Dermis blood vessel endothelial cell (primary cell): ENCODE measurements at places on chromosomes 1 and 21.

GRCh38 chr1:91742848-91743292 is 143.1 kb downstream of the TGFBR3 start:
- DNase-seq, result peak; percentile 50

- DNase-seq, result no peak
These were observed 73.1 kb upstream of the LRRN2 start for GRCh38 chr1:204758601-204759000.

DNA sequence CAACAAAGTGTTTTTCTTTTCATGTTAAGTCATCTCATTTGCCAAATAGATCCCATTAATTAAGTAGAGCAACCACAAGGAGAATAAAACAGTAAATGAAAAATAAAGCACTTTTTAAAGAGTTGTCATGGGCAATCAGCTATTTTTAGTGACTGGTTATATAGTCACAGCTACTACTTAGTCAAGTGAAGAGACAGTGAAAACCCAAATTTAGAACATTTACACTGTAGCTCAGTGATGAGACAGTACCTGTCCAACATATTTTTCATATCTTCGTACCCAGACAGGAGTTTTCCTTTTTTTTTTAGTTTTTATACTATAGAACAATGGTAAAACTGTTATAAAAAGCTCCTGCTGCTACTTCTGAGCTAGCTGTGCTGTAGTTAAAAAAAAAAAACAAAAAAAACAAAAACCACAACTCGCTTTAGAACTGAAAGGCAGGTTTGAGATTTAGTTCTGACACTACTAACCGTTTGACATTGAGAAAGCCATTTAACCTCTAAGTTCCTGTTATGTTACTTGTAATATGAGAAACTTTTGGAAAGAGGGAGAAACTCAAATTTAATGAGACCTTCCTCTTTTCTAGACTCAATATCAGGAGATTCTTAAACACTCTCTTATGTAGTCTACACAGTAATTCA is 777.5 kb downstream of the ADGRL2 start:
- DNase-seq, result no peak

DNA sequence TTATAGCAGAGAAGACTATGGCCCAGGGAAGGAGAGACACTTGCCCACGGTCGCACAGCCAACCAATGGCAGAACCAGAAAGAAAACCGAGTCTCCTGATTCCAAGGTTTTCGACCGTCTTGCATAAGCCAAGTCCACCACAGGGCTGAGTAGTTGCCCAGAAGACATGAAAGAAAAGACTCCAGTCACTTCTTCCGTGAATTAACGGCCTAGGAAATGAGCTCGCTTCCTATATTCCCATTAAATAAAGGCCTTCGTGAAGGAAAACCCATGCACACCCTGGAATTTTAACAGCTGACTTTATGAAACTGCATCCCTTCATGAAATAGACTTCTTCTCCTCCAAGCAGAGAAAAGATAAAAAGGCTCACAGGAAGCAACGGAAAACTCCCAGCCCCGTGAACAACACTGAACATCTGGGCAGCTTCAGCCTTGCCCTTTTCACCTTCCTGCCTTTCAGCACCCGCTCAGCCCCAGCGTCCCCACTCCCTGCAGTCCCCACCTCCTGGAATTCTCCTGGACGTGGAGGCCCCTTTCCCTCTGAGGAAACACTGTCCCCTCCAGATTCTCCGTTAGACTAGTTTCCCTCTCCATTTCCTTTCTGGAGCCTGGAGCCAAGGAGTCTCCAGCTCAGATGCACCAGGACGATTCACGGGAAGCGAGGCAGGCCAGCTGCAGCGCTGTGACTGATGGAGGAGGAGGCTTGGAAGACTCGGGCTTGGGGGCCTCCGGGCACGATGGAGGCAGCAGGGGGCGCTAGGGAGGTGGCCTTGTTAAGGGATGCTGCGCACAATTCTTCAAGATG is 2.7 kb upstream of the MYOC start:
- peak; percentile 88 for DNase-seq

- no peak for DNase-seq
These were observed 89.8 kb upstream of the NR5A2 start for GRCh38 chr1:199937661-199938060.

DNA sequence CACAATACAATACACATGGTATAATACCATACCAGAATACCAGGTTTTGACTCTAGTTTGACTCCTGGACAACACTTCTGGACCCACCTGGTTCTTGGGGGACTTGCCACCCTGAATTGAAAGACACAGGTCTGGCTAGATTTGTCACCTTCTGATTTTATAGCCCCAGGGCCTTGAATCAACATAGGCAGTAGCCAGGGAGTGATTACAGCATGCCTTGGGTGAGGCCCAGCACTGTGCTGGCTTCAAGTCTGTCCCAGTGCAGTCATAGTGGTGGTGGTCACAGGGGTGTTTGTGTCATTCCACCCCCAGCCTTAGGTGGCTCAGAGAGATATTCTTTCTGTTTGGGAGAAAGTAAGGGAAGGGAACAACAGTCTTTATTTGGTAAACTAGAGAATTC is 23.3 kb upstream of the SNX7 start:
- DNase-seq, result no peak

DNA sequence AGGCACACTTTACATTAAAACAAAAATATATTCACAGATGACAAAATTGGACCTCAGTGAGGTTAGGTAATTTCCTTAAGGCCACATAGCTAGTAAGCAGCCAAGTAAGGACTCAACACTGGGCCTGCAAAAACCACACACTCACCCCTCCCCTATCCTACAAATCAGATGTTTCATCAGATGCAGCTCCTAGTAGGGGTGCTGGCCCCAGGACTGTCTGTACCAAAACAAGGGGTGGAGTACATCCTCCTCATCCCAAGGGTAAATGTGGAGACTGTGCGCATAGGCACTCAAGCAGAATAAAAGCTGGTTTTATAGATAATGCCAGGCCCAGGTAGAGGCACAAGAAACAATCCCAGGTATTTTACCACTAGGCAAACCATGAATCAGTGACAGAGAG is 25.7 kb downstream of the URB1 start:
- DNase-seq, result no peak

DNA sequence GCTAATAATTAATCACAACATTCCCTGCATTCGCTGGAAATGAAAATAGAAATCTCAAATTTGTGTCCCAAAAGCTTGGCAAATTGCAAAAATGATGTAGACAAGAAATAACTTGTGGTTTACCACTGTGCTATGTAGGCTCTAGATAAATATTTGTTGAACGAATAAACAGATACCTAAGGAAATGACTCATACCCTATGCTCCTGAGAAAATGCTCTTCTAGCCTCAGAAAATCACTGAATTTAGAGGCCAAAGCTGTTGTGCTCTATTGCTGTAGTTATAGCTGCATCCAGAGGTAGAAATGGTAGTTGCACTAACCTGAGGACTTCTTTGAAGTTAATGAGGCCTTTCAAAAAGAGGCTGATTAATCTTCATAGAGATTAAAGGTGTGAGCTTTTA is 142.0 kb upstream of the ZNHIT6 start:
- peak; percentile 5 for DNase-seq

GRCh38 chr1:210792250-210793102 is 341.5 kb downstream of the KCNH1 start:
- DNase-seq, result no peak

- DNase-seq, result no peak
These were observed 377.2 kb downstream of the SEC16B start for GRCh38 chr1:177592624-177593023.

DNA sequence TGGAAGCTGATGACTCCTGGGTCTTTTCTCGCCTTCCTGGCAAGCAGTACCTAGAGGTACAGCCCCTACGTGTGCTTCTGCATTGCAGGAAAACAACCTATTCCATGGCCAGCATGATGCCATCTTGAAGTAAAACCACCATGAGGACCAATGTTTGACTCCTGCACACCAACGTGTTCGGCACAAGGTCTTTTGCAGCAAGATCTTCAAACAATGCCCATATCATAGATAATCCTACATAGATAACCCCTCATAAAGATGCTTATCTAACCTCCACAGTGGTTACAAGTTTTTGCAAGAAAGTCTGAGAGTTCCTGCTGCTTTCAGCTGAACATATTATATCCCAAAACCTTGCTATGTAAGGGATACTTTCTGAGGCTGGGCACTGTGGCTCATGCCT is 141.1 kb upstream of the MAP1LC3C start:
- DNase-seq, result no peak

GRCh38 chr1:91070298-91070697 is 48.5 kb upstream of the ZNF644 start:
- DNase-seq, result no peak

GRCh38 chr1:224407571-224408293 is 26.9 kb downstream of the WDR26 start:
- DNase-seq, result no peak

GRCh38 chr1:82690411-82690810 is 889.7 kb downstream of the ADGRL2 start:
- DNase-seq, result no peak

DNA sequence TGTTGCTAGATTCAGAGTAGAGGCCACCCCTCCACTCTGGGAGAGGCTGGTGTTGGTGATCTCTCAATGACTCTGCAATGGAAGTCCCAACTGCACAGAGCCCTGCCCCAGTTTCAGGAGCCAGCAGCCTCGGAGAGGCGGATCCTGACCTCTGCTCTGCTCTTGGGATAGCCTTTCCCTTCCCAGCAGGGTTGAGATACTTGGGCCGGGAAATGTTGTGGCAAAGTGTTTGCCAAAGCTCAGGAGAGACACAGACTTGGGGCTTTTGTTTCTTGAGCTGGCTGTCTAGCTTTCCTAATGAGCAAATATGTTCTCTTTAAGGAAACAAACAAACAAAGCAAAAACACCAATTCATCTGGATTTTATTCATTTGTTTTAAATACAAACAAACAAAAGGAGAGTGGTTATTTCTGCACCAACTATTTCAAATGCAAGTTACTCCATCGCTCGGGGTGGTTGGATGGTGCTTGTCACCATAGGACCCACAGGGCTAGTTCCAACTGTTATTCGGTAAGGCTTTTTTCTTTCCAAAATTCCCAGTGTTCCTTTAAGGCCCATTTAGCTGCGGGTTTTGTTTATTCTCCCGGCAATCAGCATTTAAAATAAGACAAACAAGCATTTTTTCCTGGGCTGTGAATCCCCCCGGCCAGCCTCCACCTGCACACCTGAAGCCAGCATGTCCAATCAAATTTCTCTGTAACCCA is 193.9 kb upstream of the LMO4 start:
- DNase-seq, result no peak

DNA sequence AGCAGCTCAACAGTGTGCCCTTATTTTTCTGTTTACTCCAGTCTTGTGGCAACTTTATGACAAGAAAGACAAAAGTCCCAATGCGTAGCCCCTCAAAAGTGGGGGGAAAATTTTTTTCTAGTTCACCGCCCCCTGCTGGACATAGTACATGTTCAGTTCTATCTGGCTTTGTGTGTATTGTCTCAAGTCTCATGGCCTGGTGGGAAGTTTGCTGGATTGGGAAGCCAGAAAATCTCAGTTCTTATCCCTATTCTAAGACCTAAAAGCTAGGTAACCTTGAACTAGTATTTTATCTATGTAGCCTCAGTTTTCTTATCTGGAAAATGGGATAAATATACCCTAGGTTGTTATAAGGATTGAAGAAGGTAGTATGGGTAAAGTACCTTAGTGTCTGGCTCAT is 55.8 kb upstream of the LDLRAP1 start:
- DNase-seq, result peak; percentile 32

- no peak for DNase-seq
These were observed 71.0 kb downstream of the SH3GLB1 start for GRCh38 chr1:86775395-86775794.

DNA sequence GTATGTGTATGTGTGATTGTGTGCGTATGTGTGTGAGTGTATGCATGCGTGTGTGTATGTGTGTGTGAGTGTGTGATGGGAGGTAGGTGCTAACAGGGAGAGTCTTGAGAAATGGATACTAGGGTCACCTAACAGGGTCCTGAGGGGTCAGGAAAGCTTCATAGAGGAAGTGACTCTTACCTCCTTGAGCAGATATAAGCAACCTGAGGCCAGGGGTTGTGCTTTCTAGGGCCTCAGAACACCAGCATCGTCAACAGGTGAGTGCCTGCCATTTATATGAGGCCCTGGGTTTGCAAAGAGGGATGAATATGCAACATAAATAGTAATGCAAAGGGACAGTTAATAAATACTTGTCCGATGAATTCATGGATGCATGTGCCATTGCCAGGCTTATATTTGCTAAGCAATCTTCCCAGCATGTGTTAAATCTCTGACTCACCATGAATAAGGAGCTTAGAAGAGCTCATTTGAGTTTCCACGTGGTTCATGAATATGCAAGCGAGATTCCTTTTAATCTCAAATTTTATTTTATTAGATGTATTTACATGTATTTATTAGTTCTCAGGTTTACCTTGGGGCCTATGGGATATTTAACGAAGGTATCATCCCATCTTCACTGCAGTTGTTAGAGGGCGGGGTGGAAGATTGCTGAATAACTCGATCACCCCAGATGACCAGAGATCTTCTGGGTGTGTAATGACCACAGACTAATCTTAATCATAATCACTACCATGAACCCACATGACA is 438.3 kb downstream of the CAMTA1 start:
- no peak for DNase-seq

- DNase-seq, result no peak
These were observed 16.2 kb downstream of the FOXO6 start for GRCh38 chr1:41377397-41377796.
